Fibroblast of lung (primary cell): ENCODE measurements at places on chromosomes 2 and 18.

DNA sequence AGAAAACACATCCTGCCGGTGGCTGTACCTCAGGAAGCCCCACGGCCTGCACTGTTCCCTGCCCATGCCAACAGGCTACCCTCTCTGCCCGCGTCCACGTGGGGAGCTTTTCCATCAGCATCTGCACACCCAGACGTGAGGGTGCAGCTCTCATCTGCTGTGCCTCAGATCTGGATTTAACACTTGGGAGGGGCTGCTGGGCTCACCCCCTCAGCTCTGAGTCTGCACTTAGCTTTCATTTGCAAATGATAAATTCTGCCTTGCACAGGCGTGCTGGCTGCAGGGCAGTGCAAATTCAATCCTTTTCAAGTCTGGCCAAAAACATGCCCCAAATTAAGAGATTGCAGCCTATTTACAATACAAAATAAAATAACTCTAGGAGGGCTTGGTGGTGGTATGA lies 245.7 kb downstream of the TWIST2 start:
- no peak overlapping the region for H3K27ac ChIP-seq
- H3K4me1 ChIP-seq = no peaks in the 10 kb centered on the region
- no peaks in the 10 kb centered on the region for H3K36me3 ChIP-seq
- no peak for DNase-seq
- H3K27me3 ChIP-seq = no peaks in the 10 kb centered on the region
- H3K4me3 ChIP-seq = no peak overlapping the region

DNA sequence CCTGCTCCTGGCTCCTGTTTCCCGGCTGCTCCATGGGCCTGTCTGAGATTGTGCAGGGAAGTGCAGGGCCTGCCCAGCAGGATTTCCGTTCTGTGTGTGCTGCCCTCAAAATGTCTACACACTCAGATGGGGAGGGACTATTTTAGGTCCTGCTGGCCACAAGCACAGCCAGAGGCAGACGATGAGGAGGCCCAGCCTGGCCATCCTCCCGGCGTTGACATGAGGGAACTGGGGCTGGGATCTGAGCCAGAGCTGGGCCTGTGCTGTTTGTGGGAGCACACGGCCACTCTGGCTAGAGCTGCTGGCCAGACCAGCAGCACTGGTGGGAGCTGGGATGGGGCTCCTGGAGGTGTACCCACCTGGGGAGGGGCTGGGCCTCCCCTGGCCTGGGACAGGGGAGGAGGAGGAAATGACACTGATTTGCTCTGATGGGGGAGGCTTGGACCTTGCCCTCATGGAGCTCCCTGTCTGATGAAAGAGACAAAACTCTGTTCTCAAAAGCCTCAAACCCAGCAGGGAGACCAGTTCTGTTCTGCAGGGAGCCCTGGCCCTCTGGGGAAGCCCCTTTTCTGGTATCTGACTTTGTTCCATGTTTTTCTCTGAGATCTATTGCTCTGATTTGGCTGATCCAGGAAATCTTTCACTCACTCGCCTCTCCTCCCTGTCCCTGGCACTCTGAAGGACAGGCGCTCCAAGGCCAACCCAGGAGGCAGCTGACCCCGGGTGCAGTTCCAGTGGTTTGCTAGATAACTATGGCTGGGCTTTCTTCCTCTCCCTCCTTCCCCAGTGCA lies 161.8 kb downstream of the DYSF start:
- H3K27ac ChIP-seq = no peak overlapping the region
- H3K27me3 ChIP-seq = no peaks in the 10 kb centered on the region
- DNase-seq = peak; percentile 47
- H3K36me3 ChIP-seq = no peaks in the 10 kb centered on the region
- H3K4me1 ChIP-seq = no peaks in the 10 kb centered on the region
- no peak overlapping the region for H3K4me3 ChIP-seq

DNA sequence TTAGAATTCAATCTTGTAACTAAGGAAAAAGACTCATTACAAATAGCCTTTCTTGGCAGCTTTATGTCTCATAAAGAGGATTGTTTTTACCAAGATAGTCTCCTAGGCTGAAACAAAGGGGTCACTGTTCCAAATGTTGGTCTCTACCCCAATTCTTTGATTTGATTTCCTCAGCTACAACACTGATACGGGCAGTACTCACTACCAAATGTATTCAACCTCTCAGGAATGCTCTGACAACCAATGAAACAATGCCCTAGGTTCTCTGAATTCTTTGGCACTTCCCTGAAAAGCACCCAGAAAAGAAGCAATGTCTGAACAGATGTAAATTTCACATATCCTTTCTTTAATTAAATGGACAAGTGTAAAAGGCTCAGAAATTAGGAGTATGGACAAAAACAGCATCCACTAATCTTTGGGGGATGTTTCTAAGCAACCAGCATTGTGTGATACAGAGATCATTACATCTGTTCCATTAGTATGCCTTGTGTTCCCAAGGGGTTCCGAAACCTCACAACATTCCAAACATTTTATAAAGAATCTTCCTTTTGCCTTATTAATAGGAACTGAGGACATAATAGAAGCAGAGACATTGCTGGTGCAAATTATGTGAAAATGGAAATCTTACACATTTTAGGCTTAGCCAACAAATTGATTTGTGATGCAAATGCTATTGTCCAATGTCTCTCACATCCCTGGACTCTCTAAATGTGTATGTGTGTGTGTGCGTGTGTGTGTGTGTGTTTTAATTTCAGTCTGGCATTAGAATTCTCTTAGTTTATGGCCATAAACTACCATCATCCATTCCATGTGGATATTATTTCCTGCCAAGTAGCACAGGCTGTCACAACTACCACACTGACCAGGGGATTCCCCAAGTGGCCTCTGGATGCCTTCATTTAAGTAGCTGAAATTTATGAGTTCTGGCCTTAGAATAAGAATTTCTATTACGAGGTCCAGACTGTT lies 276.0 kb downstream of the MTX2 start:
- no peak overlapping the region for H3K4me3 ChIP-seq
- no peaks in the 10 kb centered on the region for H3K36me3 ChIP-seq
- no peaks in the 10 kb centered on the region for H3K27me3 ChIP-seq
- H3K4me1 ChIP-seq = no peaks in the 10 kb centered on the region
- DNase-seq = no peak

DNA sequence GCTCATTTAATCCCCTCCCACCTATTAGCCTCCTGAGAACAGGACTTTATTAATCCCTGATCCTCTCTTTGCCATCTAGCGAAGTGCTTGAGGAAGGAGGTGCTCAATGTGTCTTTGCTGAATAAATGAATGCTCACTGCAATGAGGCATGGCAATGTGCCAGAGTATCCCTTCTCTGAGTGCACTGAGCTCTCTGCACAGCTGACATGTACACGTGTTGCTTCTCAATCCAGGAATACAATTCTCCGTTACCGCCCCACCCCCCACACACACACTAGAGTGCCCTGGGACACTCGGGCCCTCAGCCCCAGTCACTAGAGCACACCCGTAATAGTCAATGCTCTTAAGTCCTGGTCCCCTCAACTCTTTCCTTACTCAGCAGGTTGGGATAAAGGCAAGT lies 41.4 kb downstream of the FAM178B start:
- no peak for DNase-seq
- no peaks in the 10 kb centered on the region for H3K4me1 ChIP-seq
- no peaks in the 10 kb centered on the region for H3K36me3 ChIP-seq
- no peak overlapping the region for H3K4me3 ChIP-seq
- H3K27ac ChIP-seq = no peak overlapping the region
- peaks cover 8% of the 10 kb centered on the region for H3K27me3 ChIP-seq

DNA sequence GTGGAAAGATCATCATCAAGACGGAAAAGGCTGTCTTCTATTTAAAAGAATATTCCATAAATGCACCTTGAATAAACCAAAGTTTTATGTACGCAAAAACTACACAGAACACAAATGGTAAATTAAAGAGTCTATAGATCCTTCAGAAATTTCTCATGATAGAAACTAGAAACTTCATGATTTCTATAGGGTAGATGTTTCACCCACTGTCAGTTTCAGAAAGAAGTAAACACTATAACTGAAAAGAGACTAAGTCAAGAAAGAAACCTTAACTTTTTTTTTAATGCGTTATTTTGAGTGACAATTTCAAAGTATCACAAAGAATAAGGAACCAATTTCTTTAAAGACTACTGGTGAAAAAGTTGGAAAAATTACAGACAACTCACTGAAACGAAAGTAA lies 41.9 kb upstream of the CHAC2 start:
- no peaks in the 10 kb centered on the region for H3K36me3 ChIP-seq
- no peaks in the 10 kb centered on the region for H3K27me3 ChIP-seq
- H3K4me1 ChIP-seq = no peaks in the 10 kb centered on the region
- no peak for DNase-seq

- H3K36me3 ChIP-seq = no peaks in the 10 kb centered on the region
- no peak overlapping the region for H3K27ac ChIP-seq
These were observed 961.3 kb downstream of the SOCS6 start for GRCh38 chr18:71250191-71250590.

DNA sequence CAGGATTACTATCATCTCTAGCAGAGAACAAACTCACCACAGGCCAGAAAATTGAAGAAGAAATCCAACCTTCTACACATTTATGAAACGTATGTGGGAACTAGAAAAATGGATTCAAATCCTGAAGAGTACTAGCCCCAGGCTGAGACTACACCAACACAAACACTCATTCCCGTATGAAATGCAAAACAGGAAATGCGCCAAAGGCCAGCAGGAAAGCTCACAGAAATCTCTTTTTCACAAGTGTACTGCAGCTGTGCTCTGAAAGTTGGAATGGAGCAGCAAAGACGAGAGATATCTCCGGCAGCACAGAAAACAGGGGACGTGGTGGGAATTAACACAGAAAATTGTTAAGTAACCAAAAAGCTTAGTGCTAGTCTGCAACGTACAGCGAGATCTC lies 913.5 kb downstream of the TDRD15 start:
- no peaks in the 10 kb centered on the region for H3K4me1 ChIP-seq
- H3K36me3 ChIP-seq = no peaks in the 10 kb centered on the region
- no peak overlapping the region for H3K4me3 ChIP-seq
- H3K27ac ChIP-seq = no peak overlapping the region
- no peaks in the 10 kb centered on the region for H3K27me3 ChIP-seq
